ENCODE measurements at places on chromosomes 4 and X.

DNA sequence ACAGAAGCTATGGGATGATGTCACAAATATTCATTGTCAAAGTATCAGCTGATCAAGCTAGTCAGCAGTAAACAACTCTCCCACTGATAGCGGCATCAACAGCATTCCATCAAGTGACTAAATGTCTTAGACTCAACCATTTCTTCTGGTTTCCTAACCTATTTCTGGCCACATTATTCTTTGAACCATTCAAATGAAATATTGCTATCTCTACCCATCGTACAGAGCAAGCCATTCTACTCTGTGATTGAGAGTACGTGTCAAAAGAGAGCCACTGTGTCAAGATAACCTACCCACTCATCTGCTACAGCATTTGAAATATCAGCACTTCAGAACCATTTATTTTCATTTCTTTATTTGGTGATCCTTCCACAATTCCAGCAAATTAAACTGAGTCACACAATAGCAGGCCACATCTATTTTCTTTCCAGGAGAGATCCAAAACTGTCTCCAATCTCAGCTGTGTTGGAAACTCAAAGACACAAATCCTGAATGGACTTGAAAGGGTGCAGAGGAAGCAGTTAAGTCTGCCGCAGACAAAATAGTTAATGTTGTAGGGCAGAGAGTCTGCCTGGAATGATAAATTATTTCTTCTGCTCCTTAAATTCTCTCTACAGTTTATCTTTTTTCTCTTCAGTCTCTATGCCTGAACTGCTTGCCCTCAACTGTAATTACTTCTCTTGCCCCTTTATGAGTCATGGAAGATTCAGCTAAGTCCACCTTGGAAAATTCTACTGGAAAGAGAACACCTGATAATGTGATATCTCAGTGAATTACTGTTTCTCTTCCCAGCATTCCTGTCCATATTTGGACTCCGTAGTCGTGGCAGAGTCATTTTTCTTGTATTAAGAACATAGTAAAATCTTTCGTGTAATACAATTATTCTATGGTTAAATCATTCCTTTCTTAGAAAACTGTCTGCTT lies 364.8 kb downstream of the PDGFC start:
- no peak for DNase-seq

GRCh38 chr4:142563682-142564291 lies 282.3 kb downstream of the INPP4B start:
- DNase-seq = no peak

DNA sequence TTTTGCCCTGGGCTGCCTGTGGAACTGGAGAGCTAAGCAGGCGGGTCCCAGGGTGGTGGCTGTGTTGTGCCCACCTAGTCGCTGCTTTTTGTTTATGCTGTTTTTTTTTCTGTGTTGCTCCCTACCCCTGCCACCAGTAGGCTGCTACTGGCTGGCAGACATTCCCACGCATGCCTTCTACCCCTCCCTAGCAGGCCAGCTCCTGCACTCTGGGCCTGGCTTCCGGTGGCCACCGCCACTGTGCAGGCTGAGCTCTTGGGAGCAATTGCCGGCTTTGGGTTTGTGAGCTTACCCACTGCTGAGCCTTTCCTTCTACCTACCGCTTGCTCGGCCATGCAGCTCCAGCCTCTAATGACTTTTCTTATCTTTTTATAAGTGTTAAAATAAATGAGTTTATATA lies 57.6 kb downstream of the RBM46 start:
- no peak for DNase-seq

- no peak for DNase-seq
These were observed 220.0 kb downstream of the PCDH18 start for GRCh38 chr4:137312257-137312656.

GRCh38 chr4:130511776-130512175 lies 1415.8 kb downstream of the C4orf33 start:
- DNase-seq = no peak

DNA sequence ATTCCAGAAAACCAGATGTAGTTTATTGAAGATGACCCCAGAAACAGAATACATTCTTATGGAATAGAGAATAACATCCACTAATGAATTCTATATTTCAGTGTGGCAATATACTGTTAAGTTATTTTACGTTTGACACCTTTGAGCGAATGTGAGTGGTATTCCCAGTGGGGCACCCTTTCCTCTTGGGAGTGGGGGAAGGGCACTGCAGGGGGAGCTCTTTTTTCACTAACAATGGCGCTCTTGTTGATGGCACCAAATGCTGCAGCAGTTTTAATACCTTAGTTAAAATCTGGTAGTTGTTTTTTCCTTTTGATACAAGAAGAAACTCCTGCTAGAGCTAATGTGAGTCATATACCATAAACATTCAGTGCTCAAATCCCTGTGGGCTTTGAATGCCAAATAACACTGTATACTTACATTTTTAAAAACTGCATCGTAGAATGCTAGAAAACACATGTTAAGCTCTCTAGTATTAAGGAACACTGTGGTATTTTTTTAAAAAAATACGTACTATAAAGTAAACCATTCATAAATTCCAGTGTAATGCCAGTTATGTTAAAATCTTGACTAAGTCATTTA lies 178.5 kb downstream of the DCHS2 start:
- DNase-seq = no peak
